ENCODE measurements at places on chromosomes 2 and 18.
A peak's percentile ranks its signal among the peaks of the same experiment; 100 is the strongest.

- no peak for DNase-seq
Measured at GRCh38 chr2:151483546-151483945, 73.8 kb downstream of the RIF1 start.

DNA sequence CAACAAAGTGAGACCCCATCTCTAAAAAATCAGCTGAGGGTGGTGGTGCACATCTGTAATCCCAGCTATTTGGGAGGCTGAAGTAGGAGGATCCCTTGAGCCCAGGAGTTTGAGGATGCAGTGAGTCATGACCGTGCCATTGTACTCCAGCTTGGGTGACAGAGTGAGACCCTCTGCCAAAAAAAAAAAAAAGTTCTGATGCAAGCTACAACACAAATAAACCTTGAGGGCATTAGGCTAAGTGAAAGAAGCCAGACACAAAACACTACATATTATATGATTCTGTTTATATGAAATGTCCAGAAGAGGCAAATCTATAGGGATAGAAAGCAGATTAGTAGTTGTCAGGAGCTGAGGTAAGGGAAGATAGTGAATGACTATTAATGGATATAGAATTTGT is 13.0 kb downstream of the YWHAQ start:
- no peak for DNase-seq

GRCh38 chr2:168567836-168568235 is 111.8 kb downstream of the CERS6 start:
- DNase-seq = no peak

DNA sequence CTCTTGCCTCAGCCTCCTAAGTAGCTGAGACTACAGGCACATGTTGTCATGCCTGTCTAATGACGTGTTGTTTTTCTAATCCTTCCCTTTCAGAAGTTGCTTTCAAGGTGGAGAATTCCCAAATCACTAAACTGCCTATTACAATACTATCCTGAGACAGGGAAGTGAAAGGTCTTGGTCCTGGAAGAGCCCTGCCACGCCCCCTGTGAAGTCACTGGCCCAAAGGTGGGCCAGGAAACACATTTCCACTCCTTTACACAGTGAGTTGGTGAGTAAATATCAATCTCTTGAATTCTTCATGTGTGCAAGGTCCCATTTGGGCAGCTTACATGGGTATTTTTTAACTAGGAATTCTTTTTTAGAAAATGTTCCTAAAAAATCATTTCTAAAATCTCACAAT is 150.1 kb downstream of the THADA start:
- no peak for DNase-seq

DNA sequence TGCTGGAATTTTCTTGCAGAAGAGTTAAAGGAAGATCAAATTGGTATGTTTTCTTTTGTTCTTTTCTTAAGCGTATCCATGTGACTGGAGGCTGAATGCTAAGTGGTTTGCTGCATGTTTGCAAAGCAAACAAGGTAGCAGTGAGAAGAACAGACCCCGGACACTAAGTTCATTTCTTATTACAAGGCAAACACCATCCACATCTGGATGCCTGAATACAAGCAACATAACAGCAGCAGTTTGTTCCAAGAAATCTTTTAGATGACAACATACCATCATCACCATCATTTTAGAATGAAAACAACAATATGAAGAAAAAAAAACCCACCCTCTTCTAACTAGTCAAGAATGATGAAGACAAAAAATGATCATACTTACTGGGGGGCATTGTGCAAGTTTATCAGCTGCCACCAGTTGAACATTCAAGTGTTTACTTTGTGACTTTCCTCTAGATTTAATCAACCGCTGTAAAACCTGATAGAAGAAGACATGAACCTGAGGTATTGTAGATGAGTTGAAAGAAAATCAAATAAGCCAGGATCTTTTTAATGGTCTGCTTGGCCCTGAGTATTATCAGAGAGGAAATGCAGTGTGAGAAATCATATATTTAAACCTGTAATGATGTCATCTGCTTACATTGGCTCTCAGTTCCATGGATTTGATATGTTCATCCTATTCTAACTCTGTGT is 25.0 kb upstream of the ARL5A start:
- no peak for DNase-seq

GRCh38 chr2:16476866-16477265 is 188.8 kb downstream of the CYRIA start:
- DNase-seq = no peak

GRCh38 chr18:26489881-26490280 is 58.5 kb downstream of the KCTD1 start:
- no peak for DNase-seq

DNA sequence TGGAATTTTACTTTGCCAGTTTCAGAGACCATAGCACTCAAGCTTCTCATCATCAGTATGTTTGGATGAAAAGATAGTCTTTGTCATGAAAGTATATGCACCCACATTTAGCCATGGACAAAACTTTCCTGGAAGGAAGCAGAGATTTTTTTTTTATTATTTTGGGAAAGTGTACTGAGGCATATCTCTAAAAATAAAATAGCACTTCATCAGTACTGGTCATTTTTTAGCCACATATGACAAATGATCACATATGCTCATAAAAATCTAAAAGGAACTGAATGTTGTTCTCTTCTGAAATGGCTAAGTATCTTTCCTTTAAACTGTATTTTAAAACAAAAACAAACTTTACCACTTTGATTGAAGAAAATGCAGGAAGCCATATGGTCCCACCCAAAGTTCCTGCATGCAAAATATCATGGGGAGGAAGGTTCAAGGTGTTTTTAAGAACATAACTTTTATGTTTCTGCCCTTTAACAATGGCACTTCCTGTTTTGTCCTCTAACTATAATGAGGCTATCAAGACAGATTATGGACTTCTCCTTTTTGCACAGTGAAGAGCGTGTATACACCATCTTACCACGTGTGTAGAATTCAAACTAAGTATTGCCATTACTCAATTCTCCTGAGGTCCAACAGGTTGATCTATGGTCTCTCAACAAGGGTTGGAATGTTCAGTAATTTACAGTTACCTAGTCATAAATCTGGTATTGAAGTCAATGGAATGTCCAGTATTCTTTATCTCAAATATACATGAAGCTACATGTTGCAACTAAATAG is 77.1 kb upstream of the SLC39A10 start:
- no peak for DNase-seq

GRCh38 chr2:19607931-19608771 is 249.7 kb upstream of the OSR1 start:
- DNase-seq = peak; percentile 61

- DNase-seq = no peak
Measured at GRCh38 chr2:108325756-108326155, 37.1 kb downstream of the SULT1C2 start.

DNA sequence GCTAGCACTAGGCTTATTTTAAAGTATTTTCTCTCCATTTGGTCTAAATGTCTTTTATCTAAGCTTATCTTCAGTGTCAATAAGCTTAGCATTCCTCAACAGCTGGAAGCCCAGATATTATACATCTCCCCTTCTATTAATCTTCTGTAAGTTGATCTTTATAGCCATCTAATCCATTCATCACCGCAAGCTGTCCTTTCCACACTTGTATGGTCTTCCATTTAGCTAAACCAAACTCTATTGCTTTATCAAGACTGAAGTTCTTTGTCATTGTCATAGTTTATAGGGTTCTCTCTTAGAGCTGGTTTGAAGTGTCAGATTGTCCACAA is 101.3 kb upstream of the GPR45 start:
- DNase-seq = no peak

- DNase-seq = no peak
Measured at GRCh38 chr2:191979221-191979730, 132.4 kb upstream of the CAVIN2 start.

- DNase-seq = no peak
Measured at GRCh38 chr18:68874361-68874760, 76.5 kb downstream of the CCDC102B start.

DNA sequence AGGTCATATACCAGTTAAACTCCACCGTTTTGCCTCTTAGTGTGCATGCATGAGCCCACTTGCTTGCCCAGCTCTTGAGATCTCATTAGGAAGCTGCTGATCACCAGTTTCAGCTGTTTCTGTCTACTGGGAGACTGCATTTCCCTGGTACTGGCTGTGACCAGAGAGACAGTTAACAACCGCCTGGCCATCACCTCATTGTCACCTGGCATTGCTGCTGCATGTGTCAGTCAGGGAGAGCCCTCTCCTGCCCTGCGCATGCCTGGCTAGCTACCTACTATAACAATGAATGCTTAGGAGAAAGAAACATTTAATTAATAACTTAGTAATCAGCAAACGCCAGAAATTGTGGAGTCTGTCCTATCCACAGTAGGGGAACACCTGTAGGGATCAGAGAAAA is 265.8 kb upstream of the CYRIA start:
- DNase-seq = no peak

DNA sequence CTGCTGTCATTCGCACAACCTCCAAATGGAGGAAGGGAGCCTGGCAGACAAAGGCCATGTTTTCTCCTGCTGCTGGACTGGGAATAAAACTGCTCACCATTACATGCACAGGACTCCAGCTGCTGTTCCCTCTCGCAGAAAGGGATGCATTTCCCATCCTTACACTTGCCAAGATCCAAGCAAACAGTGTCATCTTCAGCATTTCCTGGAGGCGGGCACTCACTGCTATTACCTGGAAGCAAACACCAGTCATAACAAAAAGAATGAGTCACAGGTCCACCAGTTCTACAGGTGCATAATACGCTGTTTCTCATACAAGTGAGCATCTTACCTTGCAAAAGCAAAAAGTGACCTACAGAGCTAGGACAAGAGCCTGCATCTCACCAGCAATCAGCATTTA is 22.7 kb downstream of the IAH1 start:
- no peak for DNase-seq

- DNase-seq = no peak
Measured at GRCh38 chr2:102621630-102622029, 2.3 kb downstream of the SLC9A2 start.

GRCh38 chr18:21265971-21266673 is 24.1 kb downstream of the GREB1L start:
- no peak for DNase-seq

DNA sequence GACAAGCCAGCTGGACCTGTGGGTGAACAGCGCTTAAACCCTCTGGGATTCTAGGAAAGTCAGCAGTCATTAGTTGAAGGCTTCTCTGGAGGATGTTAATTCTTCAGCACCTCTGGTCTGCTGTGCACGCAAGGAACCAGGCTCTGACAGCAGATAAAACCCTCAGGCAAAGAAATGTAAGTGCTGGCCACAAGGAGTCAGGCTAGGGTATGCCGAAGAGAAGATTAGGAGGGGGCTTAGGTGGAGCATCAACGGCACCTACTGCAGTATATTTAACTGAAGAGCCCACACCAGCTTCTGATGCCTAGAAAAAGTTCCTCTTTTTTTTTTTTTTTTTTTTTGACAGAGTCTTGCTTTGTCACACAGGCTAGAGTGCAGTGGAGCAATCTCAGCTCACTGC is 304.2 kb upstream of the MC4R start:
- no peak for DNase-seq

DNA sequence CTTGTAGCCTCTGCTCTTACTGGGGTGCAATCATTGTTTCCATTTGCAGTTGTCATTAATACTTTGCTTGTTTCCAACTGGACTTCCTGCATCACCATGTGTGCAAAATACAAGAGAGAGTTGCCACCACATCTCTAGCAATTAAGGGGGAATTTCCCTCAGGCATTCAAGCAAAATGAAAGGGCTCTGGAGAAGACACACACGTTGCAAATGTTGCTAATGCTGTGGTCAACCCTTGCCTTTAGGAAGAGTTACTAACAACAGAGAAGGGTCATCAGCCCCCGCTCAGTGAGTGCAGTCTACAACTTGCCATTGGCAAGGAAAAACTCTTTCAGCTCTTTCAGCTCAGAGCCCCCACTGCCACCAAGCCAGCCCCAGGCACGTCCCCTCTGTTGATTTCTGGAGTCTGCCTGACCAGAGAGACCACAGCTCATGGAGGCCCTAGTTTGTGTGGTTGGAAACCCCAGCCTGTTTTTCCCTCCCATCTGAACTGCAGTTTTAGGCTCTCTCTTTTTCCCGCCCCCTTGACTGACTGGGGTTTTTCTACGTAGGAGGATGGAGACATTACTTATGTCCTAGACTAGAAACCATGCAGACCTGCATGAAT is 25.9 kb upstream of the GPR45 start:
- no peak for DNase-seq

- no peak for DNase-seq
Measured at GRCh38 chr2:200359552-200359951, 53.1 kb downstream of the SPATS2L start.

GRCh38 chr2:228059735-228060134 is 121.8 kb downstream of the SPHKAP start:
- no peak for DNase-seq

- DNase-seq = no peak
Measured at GRCh38 chr2:85933753-85934594, 45.2 kb upstream of the ST3GAL5 start.

- no peak for DNase-seq
Measured at GRCh38 chr18:75214766-75215510, 4.3 kb downstream of the TSHZ1 start.

- no peak for DNase-seq
Measured at GRCh38 chr2:107806901-107807300, 19.8 kb upstream of the RGPD4 start.

DNA sequence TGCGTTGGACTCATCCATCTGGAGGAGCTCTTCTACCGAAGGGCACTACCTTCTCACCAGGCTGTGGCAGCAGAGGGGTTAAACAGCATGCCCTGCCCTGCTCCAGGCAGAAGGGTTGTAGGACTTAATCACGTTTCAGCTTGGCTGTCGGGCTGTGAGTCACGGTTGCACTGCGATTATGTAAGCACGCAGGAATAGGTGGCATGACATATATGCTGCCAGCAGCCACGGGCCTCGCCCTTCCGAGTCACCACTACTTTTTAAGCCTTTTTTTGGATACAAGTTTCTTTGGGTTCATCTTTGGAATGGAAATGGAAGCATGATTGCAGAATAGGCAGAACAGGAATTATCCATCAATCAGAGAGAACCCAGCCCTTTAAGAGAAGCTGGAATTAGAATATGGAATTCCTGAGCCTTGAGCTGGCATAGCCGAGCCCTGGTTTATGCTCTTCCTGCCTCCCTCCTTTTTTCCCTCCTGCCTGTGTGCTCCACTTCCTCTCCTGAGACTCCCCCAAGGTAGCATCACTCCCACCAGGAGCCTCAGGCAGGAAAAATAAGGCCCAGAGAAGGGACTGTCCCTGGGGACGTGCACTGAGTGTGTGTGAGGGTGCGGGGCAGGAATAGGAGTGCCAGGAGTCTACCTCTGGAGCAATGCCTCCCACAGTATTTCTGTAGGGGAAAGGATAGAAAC is 86.8 kb downstream of the SEMA4F start:
- peak; percentile 82 for DNase-seq

DNA sequence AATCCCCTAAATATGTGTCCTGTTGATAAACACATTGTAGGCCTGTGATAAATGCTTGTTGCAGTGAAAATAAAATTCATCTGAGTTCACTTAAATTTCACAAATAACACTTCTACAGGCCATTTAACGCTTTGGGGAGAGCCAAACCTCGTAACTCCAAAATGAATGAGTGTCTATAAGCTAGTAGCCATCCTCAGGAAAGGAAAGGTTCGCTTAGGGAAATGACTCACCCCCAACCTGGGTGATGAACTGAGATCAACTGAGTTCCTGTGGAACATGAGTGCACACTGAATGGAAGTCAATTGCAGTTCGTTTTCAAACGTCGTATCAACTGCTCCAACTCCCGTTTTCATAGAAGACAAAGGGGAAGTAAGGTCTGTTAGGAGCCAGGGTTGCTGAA is 527.6 kb upstream of the ID2 start:
- no peak for DNase-seq

Data from fibroblast of the conjunctiva (primary cell).